CD4-positive, alpha-beta T cell treated with Interferon alpha-2 for 1 hour (primary cell): ENCODE measurements at places on chromosomes 4 and X.

GRCh38 chrX:30270639-30271038 lies 23.7 kb downstream of the MAGEB1 start:
- no peak for DNase-seq

GRCh38 chr4:188228279-188228678 lies 89.0 kb downstream of the TRIML1 start:
- no peak for DNase-seq

DNA sequence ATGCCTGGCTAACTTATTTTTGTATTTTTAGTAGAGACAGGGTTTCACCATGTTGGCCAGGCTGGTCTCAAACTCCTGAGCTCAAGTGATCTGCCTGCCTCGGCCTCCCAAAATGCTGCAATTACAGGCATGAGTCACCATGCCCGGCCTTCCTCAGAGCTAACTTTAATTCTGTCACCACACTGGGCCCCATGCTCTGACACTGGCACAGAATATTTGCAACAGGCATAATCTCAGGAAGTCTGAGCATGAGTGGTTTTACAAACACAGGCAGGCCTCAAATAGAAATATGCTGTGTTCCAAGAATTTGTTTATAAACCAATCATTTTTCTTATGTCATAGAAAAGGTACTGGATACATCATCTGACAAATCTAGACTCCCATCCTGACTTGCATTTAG lies 32.7 kb upstream of the FAM9C start:
- peak; percentile 34 for DNase-seq

GRCh38 chr4:20262221-20262620 lies 10.5 kb downstream of the SLIT2 start:
- no peak for DNase-seq

DNA sequence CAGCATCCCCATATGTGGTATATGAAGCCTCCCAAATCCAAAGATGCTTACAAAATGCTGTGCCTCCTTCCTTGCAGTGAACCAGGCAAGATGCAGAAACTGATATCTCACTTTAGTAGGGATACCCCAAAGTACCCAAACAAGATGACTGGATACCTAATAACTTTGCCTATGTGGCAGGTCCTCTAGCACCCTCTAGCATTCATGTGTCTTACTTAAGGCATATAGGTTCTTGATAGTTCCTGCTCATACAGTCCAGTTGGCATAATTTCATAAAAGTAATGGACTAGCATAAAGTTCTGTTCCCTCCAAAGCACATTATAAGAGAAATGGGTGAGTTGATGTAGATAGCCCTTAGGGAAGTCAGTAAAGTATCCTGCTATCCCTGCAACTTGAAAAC lies 36.8 kb upstream of the SPP1 start:
- no peak for DNase-seq

DNA sequence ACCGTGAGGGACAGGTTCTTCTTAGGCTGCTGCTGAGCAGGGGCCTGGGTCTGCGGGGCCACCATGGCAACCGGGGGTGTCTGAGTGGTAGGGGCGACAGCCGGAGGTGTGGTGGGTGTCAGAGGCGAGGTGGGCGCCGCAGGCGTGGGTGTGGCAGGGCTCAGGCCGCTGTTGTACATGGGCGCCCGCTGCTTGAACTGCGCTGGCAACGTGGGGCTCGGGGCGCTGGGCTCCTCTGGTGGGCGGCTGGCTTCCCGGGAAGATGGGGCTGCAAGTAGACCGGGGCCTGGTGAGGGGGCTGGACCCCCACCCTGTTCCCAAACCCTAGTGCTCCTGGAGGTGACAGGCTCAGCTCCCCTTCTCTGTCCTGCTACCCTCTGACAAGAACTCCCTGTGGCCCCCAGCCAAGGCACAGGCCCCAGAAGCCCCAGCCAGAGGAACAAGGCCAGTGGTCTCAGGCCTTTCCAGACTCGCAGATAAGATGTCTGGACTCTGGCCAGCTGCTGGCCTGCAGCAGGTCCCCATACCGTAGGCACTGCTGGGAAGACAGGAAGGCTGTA lies 24.8 kb downstream of the NELFA start:
- no peak for DNase-seq

DNA sequence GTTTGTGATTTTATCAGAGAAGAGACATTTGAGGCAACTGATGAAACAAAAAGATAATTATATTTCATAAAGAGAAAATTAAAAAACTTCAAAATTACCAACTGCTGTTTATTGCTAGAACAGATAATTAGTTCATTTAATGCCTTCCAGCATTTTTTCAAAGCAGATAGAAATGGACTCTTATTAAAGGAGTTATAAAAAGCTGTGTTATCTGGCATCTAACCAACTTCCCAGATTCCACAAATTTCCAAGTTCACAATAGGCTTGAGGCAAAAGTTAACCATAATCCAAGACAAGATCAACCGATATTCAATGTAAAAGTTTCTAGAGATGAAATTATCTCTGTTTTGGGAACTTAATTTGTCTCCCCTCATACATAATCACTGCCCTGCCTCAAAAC lies 152.4 kb downstream of the TSPAN5 start:
- DNase-seq: no peak

DNA sequence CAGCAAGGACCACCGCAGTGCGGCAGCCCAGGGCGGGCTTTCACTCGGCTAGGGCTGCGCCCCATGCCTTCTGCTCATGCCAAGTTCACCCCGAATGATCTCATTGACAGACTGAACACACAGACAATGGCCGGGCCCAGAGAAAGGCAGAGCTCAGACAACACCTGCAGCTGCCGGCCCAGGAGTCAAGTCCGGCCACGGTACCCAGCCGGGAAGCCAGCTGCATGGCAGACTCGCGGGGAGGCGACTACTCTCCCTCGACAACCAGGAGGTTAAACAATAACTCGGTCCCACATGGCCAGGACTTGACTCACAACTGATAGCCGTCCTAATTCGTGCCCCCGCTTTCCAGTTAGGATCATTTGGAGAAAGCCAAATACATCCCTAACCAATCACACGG lies 50.4 kb downstream of the ABLIM2 start:
- no peak for DNase-seq

DNA sequence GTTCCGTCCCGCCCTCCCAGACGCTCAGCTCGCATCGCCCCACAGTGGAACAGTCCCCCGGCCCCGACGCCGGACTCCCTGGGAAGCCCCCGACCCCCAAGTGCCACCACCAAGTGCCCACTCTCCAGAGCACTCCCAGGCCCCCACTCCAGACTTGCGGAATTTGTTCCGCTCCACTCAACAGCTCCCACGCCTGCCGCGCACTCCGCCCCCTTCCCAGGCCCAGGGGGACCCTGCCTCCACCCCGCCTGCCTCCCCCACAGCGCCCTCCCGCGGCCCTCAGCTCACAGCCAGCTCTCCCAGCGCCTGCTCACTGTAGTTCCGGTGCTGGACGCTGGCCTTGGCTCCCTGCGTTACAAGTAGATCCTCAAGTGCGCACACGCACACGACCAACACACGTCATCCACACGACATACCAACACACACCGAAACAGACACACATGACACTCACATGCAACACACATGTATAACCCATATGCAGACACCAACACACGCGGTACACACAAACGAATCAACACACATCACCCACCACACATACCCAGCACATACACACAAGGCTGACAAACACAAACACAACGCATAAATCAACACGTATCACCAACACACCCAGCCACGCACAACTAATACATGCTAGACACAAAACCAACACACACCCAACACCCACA lies 8.0 kb downstream of the MSX1 start:
- DNase-seq: no peak

GRCh38 chr4:76563454-76564122 lies 128.6 kb downstream of the SHROOM3 start:
- DNase-seq: no peak

GRCh38 chrX:35351795-35352483 lies 409.3 kb downstream of the FAM47B start:
- no peak for DNase-seq

- no peak for DNase-seq
Observed at GRCh38 chr4:24778464-24779225, 16.7 kb upstream of the SOD3 start.

DNA sequence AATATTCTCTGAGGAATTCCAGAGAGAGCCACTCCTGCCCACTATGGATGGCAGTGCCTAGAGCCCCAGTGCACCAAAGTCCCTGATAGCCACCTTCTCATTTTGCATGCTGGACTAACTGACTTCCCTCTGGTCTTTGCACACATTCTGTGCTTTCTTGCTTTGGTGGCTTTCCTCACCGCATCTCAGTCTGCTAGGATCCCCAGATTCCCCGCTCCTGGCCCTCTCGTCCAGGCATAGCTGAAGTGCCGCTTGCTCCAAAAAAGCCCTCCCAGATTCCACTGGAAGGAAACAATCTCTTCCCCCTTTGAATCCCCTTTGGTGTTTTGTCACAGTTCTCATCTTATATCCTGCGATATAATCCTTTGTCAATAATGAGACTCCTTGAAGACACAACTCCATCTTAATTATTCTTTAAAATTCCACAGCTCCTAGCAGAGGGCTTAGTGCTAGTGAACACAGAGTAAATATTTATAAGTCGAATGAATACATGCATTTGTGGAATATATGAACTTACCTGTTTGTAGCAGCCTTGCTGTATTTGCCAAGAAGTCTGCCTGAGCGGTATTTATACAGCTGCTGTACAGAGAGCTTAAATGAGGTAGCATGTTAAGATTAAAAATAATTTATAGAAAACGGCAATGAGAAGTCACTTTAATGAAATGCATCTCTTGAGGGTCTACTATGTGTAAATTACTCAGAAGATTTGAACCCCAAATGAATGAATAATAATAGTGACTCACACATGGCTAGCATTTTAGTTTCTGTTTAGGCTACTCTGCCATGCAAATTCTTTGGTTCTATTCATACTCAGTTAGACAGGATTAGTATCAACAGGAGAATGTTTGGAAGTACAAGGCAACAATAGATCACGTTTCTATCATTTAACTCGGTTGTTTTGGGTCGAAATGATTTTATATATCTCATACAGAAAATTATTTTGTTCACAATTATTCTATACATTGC lies 421.9 kb upstream of the TENM3 start:
- no peak for DNase-seq

DNA sequence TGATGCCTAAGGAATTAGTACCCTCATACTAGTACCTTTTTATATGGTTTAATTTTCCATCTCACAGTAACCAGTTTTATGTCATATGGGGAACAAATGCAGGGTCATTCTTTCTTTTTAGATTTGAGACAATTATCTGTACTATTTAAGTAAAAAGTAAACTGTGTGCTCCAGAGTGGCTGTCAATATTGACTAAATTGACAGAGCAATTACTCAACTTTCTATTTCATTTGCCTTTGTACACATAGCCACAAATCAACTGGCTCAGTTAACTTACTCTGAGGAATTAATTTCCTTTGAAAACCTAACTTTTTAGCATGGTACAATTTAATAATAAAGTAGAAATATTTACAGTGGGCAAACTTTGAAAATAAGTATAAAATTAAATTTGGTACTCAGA lies 28.5 kb upstream of the TEX13C start:
- no peak for DNase-seq

DNA sequence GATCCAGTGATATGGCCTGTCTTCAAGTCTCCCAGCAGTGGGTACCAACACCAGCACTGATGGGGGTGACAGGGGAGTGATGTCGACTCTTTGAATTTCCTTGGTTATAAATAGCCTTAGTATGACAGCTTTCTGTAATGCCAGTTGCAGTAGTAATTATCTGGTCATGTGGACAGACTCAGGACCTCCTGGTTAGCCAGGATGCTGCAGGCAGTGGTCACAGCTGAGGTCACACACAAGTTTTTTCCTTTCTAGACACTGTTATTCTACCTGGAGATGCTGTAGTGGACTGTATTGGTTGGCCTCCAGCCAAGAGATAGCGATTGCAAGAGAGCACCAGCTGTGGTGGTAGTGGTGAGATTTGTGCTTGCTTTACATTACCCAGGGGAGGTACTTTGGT lies 63.6 kb downstream of the UPRT start:
- no peak for DNase-seq

GRCh38 chr4:8152090-8152864 lies 6.3 kb downstream of the ABLIM2 start:
- no peak for DNase-seq

DNA sequence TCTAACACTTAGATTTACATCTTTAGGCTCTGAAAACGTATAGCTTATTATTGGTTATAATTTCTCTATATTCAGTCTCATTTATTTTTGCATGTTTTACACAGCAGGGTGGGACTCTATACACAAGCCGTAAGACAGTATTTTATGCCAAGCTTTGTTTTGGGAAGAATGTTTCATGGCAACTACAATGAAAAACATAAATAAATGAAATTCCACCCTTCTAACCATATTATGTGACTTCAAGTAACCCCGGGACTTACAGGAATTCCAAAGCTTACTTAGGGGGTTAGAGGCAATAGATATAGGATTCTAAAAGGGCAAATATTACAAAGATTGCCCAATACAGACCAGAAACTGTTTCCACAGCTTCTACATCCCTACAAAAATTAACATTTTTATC lies 370.9 kb downstream of the PRR32 start:
- DNase-seq: no peak

DNA sequence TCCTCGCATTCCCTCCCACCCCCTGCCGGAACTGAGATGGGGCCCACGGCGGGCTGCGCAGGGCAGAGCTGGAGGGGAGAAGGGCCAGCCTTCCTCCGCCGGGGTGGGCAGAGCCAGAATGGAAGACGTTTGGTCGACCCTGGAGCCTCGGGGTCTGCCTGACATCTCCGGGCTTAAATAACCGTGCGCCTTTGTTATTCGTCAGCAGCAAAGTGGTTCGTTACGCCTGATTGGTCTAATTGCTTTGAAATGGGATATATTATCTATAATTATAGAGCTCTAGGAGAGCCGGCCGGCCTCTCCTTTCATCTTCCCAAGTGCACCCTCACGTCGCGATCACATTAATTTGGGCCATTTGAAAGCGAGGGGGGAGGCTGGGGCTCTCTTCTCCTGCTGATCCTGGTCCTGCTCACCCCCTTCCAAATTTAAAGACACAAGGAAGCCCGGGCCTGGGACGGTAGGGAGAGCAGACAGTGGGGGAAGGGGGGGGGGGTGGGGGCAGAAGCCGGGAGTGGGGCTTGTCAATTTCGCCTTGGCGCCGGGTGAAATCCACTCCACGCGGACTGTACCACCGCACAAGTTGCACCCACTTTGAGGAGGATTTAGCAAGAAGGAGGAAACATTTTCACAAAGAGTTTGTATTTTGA lies 4.7 kb upstream of the MSX1 start:
- no peak for DNase-seq

- DNase-seq: no peak
Observed at GRCh38 chr4:88958080-88958479, 98.9 kb downstream of the FAM13A start.
